HEK293T (cell line): ENCODE measurements at places on chromosomes 7 and 10.

- DNase-seq = no peak
Observed at GRCh38 chr7:101581891-101582290, 47.2 kb downstream of the MYL10 start.

- no peak for DNase-seq
Observed at GRCh38 chr10:3496138-3496537, 288.9 kb downstream of the KLF6 start.

DNA sequence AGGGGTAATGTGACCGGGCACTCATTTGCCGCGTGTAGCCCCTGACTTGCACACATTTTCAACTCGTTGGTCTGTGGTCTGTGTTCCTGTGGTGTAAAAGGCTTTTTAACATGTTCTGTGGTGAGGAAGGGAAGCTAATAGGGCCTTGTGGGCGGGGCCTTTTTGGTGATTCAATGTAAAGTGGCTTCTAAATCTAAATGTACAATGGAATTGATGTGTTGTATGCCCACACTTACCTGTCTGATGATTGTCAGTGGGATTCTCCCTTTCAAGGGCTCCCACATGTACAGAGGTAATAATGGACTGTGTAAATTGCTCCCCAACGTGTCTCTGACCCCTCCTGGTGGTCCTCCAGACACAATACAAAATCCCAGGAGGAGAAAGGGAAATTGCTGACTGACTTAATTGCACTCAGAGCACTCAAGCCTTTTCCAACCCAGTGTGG, 43.1 kb upstream of the GATAD1 start:
- no peak for DNase-seq

- no peak for DNase-seq
Observed at GRCh38 chr7:74105992-74106391, 22.4 kb downstream of the LIMK1 start.

GRCh38 chr10:128102480-128103228, 23.6 kb downstream of the MKI67 start:
- DNase-seq = no peak

DNA sequence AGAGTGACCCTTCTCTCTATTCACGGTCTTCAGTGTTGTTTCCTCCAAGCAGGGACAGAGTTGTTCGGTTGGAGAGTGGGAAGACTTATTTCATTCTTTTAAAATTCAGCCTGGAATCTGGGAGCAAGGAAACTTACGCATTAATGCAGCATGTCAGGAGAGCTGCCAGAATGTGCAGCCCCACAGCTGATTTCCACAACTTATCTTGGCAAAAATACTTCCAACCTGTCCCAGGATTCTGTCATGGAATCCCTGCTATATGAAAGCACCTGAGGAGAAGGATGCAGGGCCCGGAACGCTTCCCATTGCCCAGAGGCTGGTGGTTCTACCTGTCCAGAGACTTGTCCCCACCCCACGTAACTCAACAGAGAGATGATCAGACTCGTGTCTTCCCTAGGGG, 86.9 kb upstream of the MKI67 start:
- DNase-seq = no peak

DNA sequence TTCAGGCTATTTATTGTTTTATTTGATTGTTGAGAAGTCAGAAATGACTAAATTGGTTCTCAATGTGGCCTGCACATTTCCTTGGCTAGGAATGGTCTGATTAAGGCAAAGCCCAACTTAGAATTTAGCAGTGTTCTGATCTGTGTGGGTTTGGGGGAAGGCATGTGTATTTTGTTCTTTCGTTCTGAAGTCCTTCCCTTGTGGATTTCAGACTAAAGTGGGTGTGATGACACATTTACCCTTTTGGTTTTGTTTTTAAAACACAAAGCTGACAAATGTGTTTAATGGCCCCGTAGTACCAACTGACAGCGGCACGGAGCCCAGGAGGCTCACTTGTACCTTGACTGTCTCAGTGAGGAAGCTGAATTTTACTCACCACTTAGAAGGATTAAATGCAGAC, 452.3 kb upstream of the GALNT17 start:
- no peak for DNase-seq

GRCh38 chr7:44366986-44367385, 41.6 kb upstream of the CAMK2B start:
- DNase-seq = no peak

- DNase-seq = no peak
Observed at GRCh38 chr7:84712374-84713121, 474.3 kb downstream of the SEMA3D start.

GRCh38 chr10:79438699-79439085, 6.7 kb downstream of the ZCCHC24 start:
- DNase-seq = no peak

DNA sequence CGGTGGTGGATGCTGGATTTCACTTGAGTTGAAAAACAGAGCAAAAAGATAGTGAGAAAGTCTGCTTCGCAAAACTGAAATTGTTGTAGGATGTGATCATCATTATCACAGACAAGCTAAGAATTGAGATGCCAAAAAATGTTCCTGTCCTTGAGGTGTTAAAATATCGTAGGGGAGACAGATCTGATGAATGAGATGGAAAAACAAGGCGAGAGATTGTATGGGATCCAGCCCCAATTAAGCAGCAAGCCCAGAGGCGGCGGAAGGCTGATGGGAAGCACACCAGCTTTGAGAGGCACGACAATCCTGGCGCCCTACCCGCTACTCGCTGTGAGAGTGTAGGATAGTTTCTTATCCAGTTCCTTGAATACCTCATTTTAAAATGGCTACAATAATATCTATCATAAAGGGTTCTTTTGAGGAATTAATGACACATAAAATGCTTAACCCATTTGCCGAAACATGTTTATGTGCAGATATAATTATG, 131.1 kb upstream of the PTN start:
- no peak for DNase-seq

- DNase-seq = no peak
Observed at GRCh38 chr7:107206136-107206535, 37.3 kb downstream of the HBP1 start.

DNA sequence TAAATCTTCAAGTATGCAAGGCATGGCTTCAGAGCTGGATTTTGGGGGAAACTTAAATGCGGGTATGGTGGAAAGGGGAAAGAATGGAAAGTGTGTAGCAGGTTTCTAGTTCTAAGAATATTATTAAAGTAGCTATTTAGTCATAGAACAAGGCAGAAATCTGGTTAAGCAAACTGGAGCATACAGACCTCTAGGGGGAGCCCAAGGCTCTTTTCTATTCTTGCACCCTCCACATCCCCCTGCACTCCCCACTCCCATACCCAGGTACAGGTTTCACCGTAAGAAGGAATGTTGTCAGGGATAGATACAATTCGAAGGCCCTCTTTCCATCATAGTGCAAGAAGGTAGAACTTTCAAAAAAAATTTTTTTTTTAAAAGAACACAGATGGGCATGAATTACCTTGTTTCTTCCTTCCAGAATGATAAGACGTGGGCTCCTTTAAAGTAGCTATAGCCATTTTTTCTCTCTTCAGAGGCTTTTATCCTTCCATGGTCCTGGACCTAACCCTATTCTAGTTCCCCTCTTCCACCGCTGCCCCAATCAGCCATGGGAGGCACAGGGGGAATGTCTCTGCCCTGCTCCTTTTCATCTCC, 41.5 kb upstream of the SMIM30 start:
- peak; percentile 60 for DNase-seq

- DNase-seq = no peak
Observed at GRCh38 chr10:71765906-71766716, 7.2 kb downstream of the VSIR start.

- DNase-seq = no peak
Observed at GRCh38 chr10:14380746-14381145, 50.0 kb upstream of the FRMD4A start.

- no peak for DNase-seq
Observed at GRCh38 chr7:18700147-18700546, 204.6 kb downstream of the HDAC9 start.

- DNase-seq = no peak
Observed at GRCh38 chr10:12937527-12937926, 64.0 kb downstream of the CCDC3 start.

- no peak for DNase-seq
Observed at GRCh38 chr10:99784727-99785441, 2.4 kb downstream of the ABCC2 start.

GRCh38 chr10:132057191-132057681, 8.5 kb upstream of the JAKMIP3 start:
- DNase-seq = no peak

GRCh38 chr10:77281719-77282118, 355.9 kb downstream of the KCNMA1 start:
- no peak for DNase-seq

- DNase-seq = no peak
Observed at GRCh38 chr10:29877793-29878491, 181.4 kb downstream of the JCAD start.

DNA sequence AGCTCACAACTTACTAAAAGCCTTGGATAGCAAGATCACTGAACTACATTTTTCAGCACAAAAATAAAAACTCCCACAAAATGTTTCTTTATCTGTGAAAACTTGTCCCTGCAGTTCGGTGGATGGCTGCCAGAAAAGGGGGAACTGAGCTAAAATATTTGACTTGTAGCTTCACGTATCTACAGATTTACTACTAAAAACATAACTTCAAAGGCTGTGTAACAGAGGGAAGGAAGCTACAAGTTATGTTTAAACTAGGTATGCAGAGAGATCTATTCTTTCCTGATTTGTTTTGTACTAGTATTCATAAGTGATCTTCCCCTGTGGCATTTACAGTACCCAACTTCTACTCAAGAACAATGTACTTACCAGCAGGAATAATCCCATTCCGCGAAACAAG, 25.1 kb downstream of the SGCE start:
- DNase-seq = no peak

DNA sequence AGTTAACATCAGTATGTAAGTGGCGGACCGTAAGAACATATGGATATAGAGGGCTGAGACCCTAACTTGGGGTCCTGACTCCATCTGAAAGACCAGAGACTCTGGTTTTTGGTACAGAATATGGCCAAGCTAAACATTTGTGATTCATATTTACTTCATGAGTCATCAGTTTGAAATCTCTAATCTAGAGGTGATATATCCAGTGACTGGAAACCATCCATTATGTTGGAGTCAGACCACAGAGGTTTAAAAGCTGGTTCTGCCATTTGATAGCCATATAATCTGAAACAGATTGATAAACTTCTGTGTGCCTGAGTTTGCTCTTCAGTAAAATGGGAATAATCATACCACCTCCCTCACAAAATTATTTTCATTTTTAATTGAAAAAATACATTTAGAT, 505.3 kb downstream of the SORCS3 start:
- DNase-seq = no peak

DNA sequence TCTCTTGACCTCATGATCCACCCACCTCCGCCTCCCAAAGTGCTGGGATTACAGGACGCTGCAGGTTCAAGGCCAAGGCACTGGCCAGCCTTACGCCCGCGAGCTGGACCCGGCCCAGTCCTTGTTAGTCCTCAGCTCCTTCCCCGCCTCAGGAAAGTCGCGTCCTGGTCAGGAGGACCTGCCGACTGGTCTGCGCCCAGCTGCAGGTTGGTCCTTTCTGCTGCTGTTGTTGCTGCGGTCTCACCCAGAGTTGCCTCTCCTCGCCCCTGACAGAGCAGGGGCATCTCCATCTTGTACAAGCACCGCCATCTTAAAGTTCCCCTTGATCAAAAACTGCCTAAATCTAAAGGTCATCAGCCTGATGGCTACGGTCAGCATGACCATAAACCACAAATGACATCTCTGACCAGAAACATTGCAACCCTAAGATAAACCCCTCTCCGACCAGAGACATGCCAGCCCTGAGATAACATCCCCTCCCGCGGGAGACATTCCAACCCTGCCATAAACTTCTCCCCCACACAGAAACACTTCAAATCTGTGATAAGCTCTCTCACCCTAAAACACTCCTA, 13.9 kb upstream of the BMS1 start:
- no peak for DNase-seq

DNA sequence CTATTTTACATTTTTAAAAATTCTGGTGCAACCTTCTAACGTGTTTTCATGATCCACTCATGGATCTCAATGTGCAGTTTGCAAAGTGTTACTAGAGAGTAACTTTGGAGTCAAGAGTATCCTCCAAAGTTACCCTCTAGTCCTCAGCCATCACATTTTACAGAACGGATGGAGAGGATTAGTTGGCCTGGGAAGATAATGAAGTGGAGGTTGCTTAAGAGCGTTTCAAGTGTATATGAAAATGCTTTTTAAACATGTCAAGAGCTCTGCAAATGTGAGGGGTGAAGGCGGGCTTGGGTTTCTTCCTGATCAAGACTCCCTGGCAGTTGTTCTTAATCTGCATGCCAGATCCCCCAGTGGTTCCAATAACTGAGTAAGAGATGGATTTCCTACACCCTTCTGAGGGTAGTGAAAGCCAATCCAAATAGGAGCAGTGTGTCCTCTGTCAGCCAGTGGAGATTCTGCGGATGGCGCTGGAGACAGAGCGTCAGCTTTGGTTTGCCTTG, 299.4 kb upstream of the NPVF start:
- DNase-seq = no peak

- no peak for DNase-seq
Observed at GRCh38 chr7:36526863-36527548, 137.3 kb downstream of the ANLN start.

GRCh38 chr7:3154317-3154716, 110.7 kb upstream of the CARD11 start:
- DNase-seq = no peak

DNA sequence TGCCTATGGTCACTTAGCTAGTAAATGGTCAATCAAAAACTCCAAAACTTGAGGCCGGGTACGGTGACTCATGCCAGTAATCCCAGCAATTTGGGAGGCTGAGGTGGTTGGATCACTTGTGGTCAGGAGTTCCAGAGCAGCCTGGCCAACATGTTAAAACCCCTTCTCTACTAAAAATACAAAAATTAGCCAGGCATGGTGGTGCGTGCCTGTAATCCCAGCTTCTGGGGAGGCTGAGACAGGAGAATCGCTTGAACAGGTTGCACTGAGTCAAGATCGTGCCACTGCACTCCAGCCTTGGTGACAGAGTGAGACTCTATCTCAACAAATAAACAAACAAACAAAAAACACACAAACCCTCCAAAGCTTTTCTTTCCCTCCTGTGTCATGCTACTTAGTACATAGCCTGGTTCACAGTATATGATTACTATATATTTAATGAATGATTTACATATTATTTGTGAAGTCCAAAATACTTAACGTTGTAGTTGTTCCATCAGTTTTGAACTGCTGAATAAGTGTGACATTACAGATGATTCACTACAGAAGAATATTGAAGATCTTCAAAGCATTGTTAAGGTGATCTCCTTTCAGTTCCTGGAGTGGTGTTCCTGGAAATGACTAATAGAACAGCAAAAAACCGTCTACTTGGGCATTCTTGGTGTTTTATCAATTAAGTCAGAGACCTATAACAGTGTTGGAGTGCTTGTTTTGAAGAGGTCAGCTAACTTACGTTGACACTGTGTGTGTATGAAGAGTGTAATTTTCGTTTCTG, 72.9 kb downstream of the ADK start:
- DNase-seq = no peak

DNA sequence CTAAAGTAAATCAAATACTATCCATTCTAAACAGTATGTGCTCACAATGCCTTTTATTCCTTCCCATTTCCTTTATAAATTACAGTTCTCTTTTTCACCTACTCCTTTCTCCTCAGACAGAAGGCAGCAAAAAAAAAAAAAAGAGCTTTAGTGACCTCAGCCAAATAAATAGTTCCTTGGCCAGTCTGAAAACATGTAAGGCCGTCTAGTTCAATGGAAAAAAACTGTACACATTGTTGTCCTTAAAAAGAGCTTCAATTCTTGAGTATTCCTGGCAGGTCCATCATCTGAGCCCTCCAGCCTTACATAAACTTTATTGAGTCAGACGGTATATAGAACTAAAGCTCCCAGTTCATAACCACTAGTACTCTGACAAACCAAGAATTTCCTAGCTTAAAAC, 185.4 kb downstream of the CACNA2D1 start:
- no peak for DNase-seq

- DNase-seq = peak; percentile 77
Observed at GRCh38 chr7:1225441-1226185, 7.1 kb upstream of the UNCX start.

- no peak for DNase-seq
Observed at GRCh38 chr7:157497744-157498651, 161.2 kb downstream of the DNAJB6 start.
